Stimulated activated CD4-positive, alpha-beta T cell treated with anti-CD3 and anti-CD28 coated beads, Interleukin-15, amount 100 ng/mL, for 48 hours (primary cell): ENCODE measurements at places on chromosomes 2 and 18.
A peak's percentile ranks its signal among the peaks of the same experiment; 100 is the strongest.

GRCh38 chr2:130769343-130769907, 14.1 kb downstream of the AMER3 start:
- no peak for DNase-seq

DNA sequence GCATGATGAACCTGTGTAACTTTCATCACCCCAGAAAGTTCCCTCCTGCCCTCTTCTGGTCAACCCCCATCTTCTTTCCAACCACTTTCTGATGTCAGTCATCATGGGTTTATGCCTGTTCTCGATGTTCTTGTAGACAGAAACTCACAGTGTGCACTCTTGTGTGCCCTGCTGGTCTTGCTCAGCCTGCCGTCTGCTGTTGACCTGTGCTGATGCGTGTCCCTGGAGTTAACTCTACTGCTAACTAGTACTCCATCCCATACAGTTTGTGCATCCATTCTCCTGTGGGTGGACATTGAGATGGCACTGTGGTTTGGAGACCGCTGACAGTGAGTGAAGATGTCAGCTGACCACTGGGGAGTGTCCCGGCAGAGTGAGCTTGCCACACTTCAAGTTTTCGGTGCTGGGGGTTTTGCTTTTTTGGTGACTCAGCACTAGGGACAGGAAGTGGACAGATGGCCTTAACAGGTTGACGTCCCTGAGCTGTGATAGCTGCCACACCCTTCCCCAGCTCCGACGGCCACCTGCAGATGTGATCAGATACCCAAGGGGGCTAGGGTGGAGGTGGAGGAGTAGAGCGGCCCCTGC, 14.8 kb downstream of the KLHL29 start:
- DNase-seq, result no peak

DNA sequence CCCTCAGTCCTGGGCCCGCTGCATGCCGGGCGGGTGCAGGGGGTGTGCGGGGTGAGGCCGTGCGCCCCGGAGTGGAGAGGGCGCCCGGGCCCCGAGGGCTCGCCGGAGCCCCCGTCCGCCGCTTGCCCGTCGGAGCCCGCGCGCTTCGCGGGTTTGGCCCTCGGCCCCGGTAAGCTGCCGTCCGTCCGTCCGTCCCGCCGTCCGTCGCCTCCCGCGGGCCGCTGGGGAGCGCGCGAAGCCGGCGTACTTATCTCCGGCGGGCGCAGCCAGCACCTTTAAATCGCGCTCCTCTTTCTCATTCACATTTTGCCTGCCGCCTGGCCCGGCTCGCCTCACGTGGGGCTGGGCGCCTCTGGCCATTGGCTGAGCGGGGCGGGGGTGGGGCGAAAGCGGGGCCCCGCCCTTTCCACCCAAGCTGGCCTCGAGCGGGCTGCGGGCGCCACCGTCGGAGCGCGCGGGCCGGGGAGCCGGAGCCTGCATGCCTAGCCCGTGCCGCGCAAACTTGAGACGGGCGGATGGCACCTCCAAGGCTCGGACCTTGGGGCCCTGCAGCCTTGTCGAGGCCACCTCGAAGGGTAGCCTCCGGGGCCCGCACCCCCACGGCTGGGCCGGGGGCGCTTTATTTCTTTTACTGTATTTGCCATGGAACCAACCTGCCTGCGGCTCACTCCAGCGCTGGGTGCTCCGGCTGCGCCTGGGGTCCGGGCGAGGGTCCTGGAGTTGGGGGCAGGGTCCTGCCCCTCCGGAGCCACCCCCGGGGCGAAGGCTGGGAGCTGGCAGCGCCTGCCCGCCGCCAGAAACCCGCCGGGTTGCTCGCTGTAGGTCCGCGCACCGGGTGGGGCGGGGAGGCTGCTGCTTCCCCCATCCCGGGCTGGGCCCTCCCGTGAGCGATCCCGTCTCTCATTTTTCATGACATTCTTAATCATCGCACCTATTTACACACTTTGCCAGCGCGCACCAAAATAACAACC, at the start of gene GBX2:
Gene GBX2 (minus strand): TSS at position 277 of the 971 bp plus-strand sequence. CDS start 415 bp downstream, outside the sequence.
- no peak for DNase-seq

DNA sequence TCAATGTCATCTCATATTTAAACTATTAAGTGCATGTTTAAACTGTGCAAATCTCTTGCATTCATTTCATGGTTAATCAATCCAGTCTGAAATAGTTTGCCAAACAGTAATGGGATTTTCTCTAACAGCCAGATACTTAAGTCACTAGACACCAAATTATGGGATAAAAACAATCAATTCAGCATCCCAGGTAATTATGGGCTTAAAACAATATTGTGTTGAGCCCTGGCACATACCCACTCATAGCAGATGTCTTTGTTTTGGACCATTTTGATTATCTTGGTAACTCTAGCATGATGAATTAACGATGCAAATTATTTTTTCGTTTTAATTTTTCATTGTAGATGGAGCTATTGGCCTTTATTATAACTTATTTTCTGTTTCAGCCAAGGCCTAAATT, 118.5 kb upstream of the CD302 start:
- no peak for DNase-seq

GRCh38 chr2:37287966-37288365, 36.7 kb downstream of the PRKD3 start:
- DNase-seq, result no peak

- no peak for DNase-seq
Measured at GRCh38 chr2:58895857-58896256, 654.7 kb upstream of the FANCL start.

DNA sequence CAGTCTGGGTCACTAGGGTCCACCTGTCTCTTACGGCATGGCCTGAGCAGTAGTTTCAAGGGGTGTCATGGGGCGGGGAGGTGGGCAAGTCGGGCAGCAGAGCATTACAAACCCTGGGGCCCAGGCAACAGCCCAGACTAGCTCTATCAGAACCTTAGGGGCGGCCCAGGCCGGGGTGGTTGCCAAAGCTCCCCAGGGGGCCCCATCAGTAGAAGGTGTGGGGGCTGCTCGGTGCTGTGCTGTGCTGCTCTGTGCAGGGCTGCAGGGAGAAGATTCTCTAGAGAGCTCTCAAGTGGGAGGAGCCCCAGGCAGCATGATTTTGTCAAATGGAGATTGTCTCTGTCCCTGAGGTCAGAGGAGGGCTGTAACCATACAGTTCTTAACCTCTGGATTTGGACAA, 36.4 kb upstream of the SLC14A1 start:
- no peak for DNase-seq

- peak; percentile 68 for DNase-seq
Measured at GRCh38 chr2:239326831-239327535, 73.8 kb downstream of the HDAC4 start.

DNA sequence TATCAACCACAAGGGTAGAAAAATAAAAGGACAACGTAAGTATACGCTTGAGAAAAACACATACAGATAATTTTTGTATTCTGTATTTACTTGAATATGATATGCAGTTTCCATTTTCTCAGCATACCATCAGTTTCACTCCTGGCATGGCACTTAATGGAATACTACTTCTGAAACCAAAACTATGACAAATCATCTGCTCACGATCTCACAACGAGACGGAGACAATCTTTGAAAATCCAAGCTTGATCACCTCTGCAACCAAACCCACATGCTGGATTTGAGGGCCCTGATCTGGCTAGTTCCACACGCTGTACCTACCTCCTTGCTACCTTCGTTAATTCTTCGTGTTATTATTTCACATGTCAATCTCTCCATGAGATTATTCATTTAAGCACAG, 387.6 kb downstream of the NBAS start:
- peak; percentile 5 for DNase-seq

GRCh38 chr18:10120622-10121021, 206.8 kb downstream of the VAPA start:
- DNase-seq, result no peak

GRCh38 chr2:236692937-236693336, 123.3 kb downstream of the ACKR3 start:
- no peak for DNase-seq

- no peak for DNase-seq
Measured at GRCh38 chr2:105432749-105433148, 33.9 kb upstream of the FHL2 start.

DNA sequence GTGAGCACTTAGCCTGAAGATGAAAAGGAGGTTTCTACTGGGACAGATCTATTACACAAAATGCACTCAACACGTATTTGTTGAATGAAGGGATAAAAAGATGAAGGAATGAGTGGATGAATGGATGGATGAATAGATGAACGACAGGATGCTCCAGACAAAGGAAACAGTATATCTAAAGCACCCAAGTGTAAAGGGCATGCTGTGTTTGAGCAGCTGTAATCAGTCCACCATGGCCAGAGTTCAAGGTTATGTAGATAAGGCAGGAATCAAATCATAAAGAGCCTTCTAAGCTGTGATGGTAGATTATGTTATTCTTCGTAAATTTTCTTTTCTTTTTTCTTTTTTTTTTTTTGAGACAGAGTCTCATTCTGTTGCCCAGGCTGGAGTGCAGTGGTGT, 213.8 kb upstream of the FBXO11 start:
- DNase-seq, result no peak

GRCh38 chr2:237726401-237726830, 72.2 kb upstream of the RBM44 start:
- DNase-seq, result no peak

GRCh38 chr18:3251963-3252277, 4.3 kb downstream of the MYL12A start:
- DNase-seq, result no peak

- no peak for DNase-seq
Measured at GRCh38 chr2:69926849-69927515, 12.1 kb downstream of the MXD1 start.

DNA sequence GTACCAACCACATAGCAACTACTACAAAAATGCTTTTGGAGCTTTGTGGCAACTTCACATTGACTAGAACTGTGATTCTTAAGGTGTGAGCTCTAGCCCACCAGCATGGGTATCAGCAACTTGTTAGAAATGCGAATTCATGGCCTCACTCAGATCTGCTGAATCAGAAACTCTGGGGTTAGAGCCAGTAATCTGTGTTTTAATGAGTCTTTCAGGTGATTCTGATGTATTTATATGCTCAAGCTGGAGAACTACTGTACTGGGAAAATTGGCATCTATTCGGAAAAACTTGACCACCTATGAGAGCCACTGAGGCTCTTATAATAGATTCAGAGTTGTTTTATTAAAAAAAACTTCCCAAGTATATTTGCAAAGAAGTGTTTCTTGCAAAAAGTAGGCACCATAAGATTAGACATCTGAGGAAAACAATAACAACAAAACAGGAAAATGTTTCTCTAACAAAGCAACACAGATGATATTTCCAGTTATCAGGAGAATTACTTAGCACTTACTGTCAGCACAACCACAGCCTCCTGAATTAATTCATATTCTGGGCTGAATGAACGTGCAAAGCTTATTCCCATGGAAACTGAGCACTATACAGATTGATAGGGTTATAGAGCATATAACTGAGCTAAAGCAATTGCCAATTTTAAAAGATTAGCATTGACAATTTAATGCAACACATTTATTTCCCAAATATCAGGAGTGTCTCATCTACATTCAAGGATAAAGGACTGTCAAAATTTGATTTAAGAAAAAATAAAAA, 71.6 kb downstream of the NCKAP5 start:
- DNase-seq, result no peak

GRCh38 chr2:45121236-45121927, 112.1 kb upstream of the SIX2 start:
- DNase-seq, result no peak

DNA sequence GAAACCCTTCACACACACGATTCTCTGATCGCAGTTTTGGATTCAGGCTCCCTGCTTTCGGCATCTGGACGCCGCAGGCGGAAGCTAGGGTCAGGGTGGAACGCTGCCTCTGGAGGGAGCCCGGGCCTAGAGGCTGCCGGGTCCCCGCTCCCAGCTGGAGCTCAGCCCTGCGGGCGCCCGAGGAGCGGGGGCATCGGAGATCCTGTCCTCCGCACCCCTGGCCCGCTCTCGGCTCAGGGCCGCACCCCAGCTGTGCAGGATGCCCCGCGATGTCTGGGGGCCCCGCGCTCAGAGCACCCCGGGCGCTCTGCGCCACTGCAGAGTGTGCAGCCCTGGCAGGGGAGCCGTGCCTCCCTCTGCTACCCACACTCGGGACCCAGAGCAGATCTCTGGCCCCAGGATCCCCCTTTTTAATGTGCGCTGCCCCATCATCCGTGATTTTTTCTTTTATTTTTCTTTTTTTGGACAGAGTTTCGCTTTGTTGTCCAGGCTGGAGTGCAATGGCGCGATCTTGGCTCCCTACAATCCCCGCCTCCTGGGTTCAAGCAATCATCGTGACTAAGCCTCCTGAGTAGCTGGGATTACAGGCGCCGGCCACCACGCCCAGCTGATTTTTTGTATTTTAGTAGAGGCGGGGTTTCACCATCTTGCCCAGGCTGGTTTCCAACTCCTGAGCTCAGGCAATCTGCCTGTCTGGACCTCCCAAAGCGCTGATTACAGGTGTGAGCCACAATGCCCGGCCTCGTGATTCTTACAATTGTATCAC, 54.8 kb upstream of the TUBA3E start:
- DNase-seq, result no peak

- DNase-seq, result no peak
Measured at GRCh38 chr2:36453652-36454051, 98.1 kb downstream of the CRIM1 start.

GRCh38 chr18:63834471-63835113, 52.9 kb upstream of the SERPINB2 start:
- DNase-seq, result no peak

GRCh38 chr18:26524504-26525351, 23.6 kb downstream of the KCTD1 start:
- DNase-seq, result no peak

DNA sequence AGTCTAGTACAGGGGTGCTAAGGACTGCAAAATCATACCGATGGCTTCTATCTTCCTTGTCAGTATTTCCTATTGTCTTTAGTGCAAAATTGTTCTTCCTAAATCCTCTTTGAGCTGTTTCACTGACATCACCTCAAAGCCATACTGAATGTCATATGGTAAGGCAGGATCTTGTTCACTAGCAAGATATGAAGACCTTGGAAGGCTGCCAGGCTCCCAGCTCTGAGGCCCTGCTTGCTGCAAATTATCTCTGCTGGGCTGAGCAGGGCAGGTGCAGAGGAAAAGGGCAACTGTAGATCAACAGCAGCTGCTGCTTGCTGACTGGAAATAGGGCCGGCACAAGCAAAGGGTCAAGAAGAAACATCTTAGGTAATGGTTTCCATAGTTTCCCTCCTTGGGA, 58.2 kb downstream of the PMAIP1 start:
- DNase-seq, result no peak

- DNase-seq, result no peak
Measured at GRCh38 chr2:3396920-3397559, 17.5 kb downstream of the TRAPPC12 start.

GRCh38 chr2:160551259-160551658, 57.7 kb upstream of the RBMS1 start:
- no peak for DNase-seq

DNA sequence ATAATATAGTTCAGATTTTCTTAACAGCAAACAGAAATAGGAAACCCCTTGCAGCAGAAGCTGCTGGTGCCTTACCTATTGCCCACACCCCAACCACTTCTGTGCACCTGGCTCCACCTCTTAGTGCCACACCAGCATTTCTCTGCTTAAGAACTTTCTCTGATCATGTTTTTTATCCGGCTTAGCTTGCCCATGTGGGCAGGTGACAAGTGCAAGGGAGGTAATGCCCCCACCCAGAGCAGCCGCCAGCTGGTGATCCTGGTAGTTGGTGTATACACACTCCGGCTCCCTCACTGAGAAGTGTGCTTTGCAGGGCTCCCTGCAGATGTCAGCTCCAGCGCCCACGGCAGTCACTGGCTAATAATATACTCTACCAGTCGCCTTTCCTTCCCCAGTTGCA, 126.3 kb downstream of the ALPK2 start:
- DNase-seq, result no peak

GRCh38 chr2:25286025-25286400, 55.7 kb downstream of the DNMT3A start:
- peak; percentile 54 for DNase-seq
